ENCODE measurements at places on chromosomes 3 and 15.

DNA sequence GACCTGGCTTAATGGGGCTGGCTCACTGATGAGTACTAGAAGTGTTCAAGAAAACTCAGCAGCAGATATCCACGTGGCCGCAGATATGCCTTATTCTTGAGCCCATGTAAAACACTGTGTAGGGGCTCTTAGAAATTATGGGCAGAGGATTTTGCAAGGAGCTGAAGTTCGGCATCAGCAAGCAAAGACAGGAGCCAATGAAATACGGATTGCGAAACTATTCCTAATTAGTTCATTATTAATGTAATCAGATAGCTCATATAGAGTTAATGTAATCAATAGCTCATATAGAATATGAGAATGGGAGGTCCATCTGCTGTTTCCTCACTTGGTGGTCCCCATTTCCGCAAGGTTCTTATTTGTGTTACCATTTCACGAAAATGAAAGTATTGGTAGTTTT is 9.0 kb upstream of the GSK3B start:
- DNase-seq: no peak

GRCh38 chr3:51908026-51908425 is 4.9 kb upstream of the IQCF1 start:
- no peak for DNase-seq

DNA sequence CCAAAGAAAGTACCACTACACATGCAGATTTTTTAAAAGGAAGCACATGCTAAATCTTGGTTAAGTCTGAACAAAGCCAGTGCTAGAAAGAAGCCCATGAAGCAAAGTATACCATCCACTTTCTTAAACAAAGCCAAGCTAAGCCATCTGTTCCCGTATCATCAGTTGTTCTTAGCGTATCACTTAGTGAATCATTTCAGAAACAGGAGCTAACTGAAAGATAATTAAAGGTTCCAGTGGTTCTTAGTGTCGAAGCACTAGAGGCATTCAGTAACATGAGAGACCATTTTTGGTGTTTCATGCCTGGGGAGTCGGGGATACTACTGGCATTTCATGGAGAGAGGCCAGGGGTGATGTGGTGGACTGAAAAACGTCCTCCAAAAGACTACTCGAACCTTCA is 12.8 kb downstream of the UBXN7 start:
- no peak for DNase-seq

GRCh38 chr15:101264911-101265641 is 12.2 kb downstream of the SELENOS start:
- no peak for DNase-seq

DNA sequence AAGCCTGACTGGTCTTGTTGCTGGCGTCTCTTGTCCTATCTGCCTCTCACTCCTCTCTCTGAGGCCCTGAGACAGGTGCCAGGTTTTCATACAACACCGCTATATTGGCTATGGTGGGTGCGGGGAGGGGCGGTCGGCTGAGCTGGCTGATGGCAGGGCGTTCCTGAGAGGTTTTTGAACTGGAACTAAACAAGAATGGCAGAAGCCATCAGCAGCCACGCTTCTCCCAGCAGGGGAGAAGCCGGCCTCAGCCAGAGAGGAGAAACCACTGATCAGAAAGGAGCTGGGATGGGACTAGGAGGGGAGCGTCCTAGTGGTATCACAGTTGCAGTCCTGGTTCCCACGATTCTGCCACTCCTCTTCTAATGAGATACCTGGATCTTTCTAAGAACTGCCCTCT is 89.9 kb upstream of the PRR23E start:
- DNase-seq: no peak

GRCh38 chr15:98953968-98954367 is 53.6 kb downstream of the PGPEP1L start:
- DNase-seq: no peak

DNA sequence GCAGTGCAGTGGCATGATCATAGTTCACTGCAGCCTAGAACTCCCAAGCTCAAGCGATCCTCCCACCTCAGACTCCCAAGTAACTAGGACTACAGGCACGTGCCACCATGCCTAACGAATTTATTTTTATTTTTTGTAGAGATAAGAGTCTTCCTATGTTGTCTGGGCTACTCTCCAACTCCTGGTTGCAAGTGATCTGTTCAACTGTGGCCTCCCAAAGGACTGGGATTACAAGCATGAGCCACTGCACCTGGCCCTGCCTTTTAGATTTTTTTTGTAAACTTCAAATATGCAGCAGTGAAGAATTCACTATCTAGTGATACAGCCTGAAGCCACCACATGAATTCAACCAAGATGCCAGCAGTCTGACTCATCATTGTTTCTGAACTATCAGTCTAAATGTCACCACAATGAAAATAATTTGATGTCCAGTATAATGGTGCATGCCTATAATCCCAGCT is 32.7 kb downstream of the UBXN7 start:
- DNase-seq: no peak

DNA sequence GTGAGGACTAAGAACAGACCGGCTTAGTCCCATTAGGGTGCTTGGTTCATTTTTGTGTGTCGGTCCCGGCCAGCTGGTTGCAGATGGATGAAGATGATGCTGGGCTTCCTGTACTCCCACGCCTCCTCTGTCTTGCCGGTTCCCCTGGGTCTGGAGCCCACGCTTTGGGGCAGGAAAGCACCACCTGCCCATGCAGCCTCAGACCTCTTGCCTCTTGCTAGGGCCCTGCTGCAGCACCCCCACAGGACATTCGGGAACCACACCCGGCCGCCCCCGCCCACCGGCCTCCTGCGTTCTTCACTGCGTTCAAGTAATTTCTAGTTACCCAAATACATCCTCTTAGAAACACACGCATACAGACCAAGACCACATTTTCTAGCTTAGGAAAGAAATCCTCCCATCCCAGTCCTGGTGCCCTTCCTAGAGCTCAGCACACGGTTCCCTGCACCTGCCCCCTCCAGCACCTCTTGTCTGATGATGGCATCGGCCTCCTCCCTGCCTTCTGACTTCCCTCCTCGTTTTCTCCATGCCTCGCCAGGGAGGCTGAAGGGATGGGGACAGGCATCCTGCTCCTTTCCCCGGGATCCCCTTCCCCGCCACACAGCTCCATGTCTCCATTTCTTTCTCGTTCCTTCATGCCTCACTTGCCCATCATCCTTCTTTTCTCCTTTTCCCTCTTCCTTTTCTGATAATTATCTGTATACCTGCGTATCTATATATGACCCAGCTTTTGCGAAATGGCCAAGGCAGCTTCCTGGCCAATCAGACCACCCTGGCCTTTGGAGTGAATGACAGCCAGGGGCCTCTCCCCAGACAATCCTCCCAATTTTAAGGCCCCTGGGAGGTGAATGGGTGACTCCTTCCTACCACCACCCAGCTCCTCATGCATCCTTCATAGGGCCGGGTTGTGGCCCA is 30.9 kb downstream of the FAM3D start:
- no peak for DNase-seq

DNA sequence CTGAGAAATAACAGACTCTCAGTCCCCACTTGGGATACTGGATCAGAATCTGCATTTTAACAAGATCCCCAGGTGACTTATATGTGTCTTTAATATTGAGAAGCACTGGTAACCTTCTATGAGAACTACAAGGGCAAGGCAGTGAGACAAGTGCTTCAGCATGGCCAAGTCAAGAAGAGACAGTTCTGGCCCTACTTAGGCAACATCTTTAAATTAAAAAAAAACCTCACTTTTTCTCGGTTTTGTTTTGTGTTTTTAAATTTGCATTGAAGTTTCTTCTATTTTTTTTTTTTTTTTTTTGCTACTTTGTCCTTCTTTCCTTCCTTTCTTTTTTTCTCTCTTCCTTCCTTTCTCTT is 42.5 kb upstream of the SPTSSB start:
- no peak for DNase-seq

DNA sequence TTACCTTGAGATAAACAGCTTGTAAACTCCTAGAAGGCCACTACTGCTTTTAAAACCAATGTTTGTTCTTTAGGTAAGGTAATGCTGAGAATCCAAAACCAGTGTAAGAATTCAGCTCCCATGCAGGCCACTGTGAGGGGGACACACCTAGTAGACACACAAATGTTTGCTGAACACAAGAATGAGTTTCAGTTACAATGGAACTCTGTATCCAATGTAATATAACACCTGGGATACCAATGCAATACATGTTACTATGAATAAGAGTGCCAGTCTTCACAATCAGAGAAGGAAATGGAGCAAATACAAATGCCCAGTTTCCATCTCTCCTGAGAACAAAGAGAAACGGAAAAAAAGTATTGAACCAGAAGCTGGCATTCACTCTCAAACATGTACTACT is 65.9 kb downstream of the IGF2BP2 start:
- no peak for DNase-seq

DNA sequence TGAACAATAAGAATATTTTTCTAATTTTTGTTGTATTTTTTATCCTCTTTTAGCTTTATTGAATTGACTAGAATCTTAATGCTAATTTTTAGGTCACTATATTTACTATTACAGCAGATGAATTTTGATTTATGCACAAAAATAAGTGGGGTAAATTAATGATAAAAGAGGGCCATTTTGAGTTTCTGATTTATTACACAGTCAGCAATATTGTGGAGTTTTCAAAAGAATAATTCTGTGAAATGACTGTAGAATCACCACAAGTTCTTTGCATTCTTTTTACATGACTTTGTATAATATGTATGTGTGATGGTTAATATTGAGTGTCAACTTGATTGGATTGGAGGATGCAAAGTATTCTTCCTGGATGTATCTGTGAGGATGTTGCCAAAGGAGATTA is 812.4 kb upstream of the DPPA4 start:
- no peak for DNase-seq

DNA sequence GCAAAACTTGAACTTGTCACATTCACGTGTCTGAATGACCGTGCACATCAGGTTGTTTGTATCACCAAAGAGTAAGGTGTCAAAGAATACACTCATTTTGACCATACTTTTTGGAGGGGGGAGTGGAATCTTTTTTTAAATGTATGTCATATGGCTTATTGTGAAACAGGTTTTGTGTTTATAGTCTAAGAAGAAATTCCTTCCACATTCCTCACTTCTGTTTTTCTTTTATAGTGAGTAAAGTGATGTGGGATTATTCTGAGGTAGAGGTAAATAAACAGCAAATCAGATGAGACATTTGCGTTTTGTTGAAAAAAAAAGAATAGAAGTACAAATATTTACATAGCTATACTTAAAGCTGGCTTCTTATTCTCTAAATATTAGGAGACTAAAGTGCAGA is 33.0 kb downstream of the SRP14 start:
- no peak for DNase-seq

DNA sequence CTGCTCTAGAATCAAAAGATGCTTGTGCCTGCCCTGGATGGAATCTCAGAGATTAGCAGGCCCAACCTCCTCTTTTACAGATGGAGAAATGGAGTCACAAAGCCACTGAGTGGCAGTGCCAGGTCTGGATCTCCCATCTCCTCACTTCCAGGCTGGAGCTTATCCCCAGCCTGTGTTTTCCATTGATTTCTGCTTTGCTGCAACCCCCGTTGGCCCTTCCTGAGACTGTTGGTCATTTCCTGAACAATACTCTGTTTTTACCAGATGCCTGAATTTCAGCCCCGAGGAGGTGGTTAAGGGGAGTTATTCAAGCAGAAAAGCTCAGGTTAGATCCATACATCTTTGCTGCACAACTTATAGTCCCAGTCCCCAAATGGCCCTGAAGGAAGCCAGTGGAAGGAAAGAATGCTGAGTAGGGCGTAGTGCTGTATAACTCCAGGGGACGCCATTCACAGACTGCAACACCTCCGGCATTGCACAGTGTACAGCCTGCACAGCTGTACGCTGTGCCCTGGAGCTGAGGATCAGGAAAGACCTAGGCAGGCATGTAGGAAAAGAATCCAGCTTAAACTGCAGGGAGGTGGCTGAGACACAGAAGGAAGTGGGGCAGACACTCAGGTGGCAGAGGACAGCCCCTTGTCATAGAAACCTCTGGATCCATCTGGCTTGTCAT is 77.5 kb downstream of the RPLP1 start:
- no peak for DNase-seq

- no peak for DNase-seq
Measured at GRCh38 chr3:33047842-33048834, 48.8 kb downstream of the GLB1 start.

- no peak for DNase-seq
Measured at GRCh38 chr3:107061466-107061865, 315.8 kb upstream of the CCDC54 start.

DNA sequence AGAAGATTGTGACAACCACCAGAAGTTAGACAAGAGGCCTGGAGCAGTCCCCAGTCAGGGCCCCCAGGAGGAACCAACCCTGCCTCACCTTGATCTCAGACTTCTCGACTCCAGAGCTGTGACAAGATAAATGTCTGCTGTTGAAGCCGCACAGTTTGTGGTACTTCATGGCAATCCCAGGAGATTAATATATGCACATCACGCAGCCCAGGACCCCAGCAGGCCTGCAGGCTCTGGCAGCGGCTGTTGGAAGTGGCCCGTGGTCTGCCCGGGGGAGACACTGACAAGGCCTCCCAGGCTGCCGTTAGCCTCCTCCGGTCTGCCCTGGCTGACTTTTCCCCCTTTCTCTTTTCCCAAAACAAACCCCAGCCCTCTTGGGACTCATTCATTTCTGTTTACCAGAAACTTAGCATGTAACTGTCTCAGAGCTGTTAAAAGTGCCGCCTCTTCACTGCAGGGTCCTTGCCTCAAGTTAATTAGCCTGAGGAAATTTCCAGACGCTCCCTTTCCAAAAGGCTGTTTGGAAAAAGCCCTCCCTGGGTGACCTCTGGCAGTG is 183.5 kb upstream of the LYSMD4 start:
- no peak for DNase-seq

DNA sequence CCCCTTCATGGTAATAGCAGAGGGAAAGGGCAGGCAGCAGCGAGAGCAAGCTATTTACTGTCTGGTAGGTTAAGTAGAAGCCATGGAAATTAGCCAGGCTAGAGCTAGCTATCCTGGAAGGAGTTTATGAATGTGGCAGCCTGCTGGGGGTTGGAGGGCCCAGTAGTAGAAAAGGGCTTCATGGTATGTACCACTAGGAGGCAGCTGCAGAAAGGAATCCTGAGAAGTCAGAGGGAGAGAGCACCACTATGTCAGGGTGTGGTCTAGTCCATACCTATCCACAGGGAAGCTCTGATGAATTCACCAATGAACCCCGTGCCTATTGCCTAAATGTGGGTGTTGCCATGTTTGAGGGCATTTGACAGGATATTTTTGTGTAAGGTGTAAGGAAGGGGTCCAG is 55.0 kb downstream of the PLAAT1 start:
- no peak for DNase-seq

GRCh38 chr3:39910826-39911464 is 101.5 kb downstream of the MYRIP start:
- no peak for DNase-seq

GRCh38 chr3:172464306-172464705 is 16.1 kb upstream of the GHSR start:
- DNase-seq: no peak

DNA sequence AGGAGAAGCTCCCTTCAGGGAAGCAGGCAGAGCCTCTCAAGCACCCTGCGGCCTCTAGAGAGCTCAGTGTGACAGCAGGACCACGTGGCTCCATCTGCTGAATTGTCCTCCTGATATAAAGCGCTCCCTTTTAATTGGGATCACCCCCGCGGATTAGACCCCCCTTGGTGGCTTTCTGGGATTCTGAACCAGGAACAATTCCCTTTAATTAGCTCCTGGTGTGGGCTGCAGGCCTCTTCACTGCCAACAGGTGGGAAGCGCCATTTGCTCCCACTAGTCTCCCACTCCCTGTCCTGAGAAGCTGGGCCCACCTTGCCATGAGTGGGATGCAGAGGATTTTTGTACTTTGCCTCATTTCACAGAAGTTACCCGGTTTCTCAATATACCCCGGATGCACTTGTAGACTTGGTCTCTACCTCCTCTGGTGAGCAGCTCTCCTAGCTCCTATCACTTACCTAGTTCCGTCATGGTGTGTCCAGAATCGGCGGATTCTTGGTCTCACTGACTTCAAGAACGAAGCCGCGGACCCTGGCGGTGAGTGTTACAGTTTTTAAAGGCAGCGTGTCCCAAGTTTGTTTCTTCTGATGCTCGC is 592 bp downstream of the PGPEP1L start:
- DNase-seq: no peak
